ENCODE measurements at places on chromosomes 16 and 17. TPM values are rescaled to one million over a fixed set of nuclear protein-coding genes. Genes with fewer than 3 reads are reported as not detected.

The EFTUD2 gene
- 77.6 TPM for polyA plus RNA-seq

The TP53TG3F gene
- polyA plus RNA-seq = not detected

DNA sequence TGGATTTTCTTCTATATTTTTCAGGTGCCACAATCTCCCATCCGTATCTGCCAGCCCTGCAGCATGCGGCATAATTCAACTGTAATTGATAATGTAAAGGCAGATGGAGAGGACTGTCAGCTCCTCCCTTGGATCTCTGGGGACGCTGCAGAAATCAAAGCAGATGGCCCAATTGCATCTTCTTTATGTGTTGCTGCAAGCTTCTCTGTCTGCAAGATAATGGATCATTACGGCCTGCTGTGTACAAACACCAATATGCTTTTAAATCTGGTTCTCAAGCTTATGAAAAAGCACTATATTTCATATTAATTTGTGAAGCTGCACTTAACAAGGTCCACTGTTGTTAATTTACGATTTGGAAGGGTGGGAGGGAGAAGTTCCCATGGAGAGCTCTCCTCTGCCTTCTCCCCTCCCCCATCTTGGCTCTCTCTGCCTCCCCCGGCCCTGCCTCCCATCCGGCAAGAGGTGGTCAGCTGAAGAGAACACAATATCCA is 607.5 kb downstream of the TOX3 start:
- no peak for DNase-seq

The CYGB gene
- 0.23 TPM for polyA plus RNA-seq

- no peak for DNase-seq
Observed at GRCh38 chr16:1918351-1919326, at the start of gene HS3ST6. Gene HS3ST6 (minus strand): TSS chr16:1918415. CDS start chr16:1918323, 92 bp downstream.

- peak; percentile 64 for DNase-seq
Observed at GRCh38 chr17:386141-386876, 33.7 kb upstream of the RPH3AL start.

DNA sequence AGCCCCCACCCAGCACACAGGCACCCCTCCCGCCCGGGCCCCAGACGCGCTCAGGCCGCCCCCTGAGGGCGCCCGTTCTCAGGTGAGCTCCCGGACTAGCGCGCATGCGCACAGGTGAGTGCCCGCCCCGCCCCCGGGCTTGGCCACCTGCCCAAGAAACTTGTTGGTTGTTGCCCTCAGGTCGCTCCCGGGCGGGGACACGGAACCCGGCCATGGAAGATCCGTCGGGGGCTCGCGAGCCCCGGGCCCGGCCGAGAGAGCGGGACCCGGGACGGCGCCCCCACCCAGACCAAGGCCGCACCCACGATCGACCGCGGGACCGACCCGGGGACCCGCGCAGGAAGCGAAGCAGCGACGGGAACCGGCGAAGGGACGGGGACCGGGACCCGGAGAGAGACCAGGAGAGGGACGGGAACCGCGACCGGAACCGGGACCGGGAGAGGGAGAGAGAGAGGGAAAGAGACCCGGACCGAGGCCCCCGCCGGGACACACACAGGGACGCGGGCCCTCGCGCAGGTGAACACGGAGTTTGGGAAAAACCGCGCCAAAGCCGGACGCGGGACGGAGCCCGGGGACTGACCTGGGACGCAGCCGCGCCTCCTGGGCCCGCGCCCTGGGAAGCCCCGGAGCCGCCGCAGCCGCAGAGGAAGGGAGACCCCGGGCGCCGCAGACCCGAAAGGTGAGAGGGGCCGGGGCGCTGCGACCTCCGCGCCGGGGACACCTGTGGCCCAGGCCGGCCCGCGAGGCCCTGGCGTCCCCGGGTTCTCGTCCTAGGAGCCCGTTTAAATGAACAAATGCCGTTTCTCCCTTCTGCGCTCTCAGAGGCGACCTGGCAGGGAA is at the start of gene MARVELD3:
Gene MARVELD3, plus strand, starts transcription at position 167 of the 840 bp plus-strand sequence. Its CDS starts 46 bp downstream, at position 213.
- no peak for DNase-seq

The PRKCB gene
- 136 TPM for polyA plus RNA-seq

DNA sequence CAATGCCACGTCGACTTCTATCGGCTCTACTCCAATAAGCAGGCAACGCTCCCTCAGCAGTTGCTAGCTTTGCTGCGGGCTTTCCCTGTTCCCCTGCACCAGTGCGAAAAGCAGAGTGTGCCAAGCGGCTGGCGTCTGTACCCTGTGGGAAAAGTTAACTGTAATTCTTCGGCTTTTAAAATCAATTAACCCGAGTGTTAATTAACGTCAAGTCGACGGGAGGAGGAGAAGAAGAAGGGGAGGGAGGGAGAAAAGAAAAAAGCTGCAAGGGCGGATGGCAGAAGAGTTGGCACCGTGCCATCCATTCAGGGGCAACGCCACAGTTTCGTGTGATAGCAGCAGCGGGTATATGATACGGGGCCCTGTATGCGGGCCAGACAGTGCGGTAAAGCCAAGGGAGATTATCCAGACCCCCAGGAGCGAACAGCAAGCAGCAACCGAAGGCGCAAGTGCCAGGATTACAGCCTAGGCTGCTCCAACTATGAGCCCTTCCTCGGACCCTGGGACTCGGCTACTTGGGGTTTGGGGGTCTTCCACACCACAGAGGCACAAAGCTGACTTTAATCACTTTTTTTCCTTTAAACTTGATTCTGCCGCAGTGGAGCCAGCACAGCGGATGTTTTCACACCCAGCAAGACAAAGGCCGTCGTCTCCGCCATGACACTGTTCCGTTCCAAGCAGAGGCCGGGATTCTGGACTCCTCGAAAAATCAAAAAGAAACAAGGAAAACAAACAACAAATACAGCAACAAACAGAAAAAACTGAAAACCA is 253.8 kb upstream of the PMFBP1 start:
- no peak for DNase-seq

GRCh38 chr16:89133457-89134127 is 38.0 kb upstream of the CDH15 start:
- DNase-seq = no peak

- DNase-seq = no peak
Observed at GRCh38 chr16:80583466-80583865, 42.7 kb downstream of the DYNLRB2 start.

DNA sequence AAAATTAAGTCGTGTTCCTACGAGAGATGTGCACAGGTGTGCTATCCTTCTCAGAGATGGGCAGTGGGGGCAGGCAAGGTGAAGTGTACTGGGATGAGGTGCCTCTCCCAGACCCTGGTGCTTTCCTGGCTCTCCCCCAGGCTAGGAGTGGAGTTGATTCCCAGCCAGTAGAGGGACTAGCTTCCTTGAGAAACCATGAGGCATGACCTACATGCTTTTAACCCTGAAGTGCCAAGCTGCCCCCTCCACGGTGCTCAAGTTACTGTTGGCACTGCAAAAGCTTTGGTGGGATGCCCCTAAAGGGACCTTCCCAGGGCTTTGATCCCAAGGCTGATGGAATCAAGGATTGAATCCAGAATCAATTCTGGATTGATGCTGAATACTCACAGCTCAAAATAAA is 47.0 kb upstream of the SREBF1 start:
- DNase-seq = no peak
